Upper lobe of right lung (tissue), 1 donor: ENCODE measurements at places on chromosomes 2 and 18.

- H3K27me3 ChIP-seq = no peaks in the 10 kb centered on the region
- no peaks in the 10 kb centered on the region for H3K36me3 ChIP-seq
Measured at GRCh38 chr2:100924122-100924519, 78.0 kb upstream of the RPL31 start.

GRCh38 chr2:241885946-241886643 is 16.6 kb downstream of the RTP5 start:
- H3K4me1 ChIP-seq = peaks cover 4% of the 10 kb centered on the region
- no peak overlapping the region for H3K27ac ChIP-seq
- H3K27me3 ChIP-seq = no peaks in the 10 kb centered on the region
- DNase-seq = no peak
- H3K36me3 ChIP-seq = no peaks in the 10 kb centered on the region
- no peak overlapping the region for H3K4me3 ChIP-seq

GRCh38 chr2:228283491-228284171 is 102.1 kb upstream of the SPHKAP start:
- no peak overlapping the region for H3K27ac ChIP-seq
- no peak for DNase-seq
- H3K4me1 ChIP-seq = no peaks in the 10 kb centered on the region
- H3K4me3 ChIP-seq = no peak overlapping the region
- H3K36me3 ChIP-seq = no peaks in the 10 kb centered on the region
- H3K27me3 ChIP-seq = no peaks in the 10 kb centered on the region

- H3K4me1 ChIP-seq = no peaks in the 10 kb centered on the region
- H3K27ac ChIP-seq = no peak overlapping the region
- H3K36me3 ChIP-seq = no peaks in the 10 kb centered on the region
- no peaks in the 10 kb centered on the region for H3K27me3 ChIP-seq
- H3K4me3 ChIP-seq = no peak overlapping the region
- no peak for DNase-seq
Measured at GRCh38 chr2:221255862-221256261, 316.2 kb downstream of the EPHA4 start.

DNA sequence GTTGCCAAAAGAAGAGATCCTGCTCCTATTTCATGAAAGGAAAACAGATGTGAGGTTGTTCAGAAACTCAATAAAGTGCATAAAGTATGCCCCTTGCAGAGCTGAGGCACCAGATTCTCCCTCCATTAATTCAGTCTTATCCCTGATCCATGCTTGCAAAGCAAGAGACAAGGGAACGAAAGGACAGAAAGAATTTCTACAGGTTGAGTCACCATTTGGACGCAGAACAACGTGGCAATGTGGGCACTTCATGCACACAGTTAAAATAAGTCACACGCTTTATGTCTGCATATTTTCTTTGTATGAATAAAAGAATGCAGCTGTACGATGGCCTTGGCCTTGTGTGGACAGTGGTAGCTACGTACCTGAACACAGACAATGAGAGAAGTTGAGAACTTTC is 321.7 kb upstream of the REV1 start:
- H3K27me3 ChIP-seq = no peaks in the 10 kb centered on the region
- DNase-seq = no peak
- no peak overlapping the region for H3K4me3 ChIP-seq
